ENCODE measurements at places on chromosomes 13 and 19.

GRCh38 chr19:15417699-15418098 is 1.1 kb downstream of the AKAP8L start:
- no peak for DNase-seq

DNA sequence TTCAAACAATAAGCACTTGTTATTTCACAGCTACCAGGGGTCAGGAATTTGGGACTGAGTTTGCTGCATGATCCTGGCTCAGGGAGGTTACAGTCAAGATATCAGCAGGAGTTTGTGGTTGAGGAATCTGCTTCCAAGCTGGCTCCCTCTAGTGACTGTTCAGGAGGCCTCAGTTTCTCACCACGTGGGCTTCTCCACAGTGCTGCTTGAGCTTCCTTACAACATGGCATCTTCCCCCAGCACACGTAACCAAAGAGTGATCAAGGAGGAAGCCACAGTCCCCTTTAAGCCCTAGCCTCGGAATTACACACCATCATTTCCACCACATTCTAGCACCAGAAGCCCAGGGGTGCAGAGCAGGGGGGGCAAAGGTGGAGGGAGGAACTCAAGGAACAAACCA is 28.8 kb downstream of the CELF5 start:
- no peak for DNase-seq

DNA sequence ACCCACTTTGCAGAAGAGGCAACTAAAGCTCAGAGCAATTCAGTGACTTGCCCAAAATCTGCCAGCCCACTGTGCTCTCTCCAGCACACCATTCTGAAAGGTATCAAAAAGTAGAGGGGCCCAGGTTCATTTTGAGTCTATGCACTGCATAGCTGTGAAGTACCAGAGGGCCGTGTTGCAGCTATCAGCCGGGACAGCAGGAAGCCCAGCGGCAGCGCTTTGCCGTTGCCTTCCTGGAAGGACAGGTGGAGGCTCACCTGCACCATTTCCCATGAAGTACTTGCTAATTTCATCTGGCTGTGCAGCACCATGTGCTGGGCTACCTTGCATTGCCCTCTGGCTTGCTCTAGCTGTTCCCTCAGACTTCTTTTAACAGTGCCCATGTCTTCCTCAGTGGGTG is 2.7 kb upstream of the SERPINE3 start:
- DNase-seq = no peak

DNA sequence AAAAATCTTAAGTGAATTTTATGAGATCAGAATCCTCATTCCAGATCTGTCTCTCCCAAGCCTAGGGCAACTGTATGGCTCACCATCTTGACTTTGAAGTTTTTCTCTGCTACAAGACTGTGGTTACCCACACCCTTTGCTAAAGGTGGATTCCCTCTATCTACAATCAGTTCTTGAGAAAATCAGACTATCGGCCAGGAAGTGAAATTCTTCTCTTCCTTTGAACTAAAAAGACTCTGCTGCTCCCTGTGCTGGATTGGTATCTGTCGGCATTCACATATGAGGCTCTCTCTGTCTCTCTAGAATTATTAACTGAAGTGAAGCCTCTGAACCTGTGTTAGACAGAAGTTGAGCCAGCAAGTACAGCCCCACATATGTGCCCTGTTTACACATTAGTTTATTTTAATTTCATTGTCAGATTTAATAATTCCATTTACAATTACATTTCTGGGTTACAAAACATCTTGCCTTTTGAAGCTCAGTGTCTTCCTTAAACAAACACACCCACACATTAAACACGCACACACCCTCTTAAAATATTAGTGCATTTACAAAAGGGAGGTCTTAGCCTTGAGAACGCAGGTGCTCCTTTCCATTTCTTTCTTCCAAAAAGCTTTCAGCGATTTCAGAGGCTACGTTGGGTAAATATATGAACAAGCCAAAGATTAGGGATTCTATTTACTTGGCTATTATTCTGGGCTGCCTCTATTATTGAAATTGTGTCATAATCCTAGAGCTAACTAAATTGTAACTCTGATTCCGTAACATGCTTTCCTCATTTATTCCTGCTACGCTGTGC is 145.7 kb downstream of the MIPEP start:
- DNase-seq = no peak

DNA sequence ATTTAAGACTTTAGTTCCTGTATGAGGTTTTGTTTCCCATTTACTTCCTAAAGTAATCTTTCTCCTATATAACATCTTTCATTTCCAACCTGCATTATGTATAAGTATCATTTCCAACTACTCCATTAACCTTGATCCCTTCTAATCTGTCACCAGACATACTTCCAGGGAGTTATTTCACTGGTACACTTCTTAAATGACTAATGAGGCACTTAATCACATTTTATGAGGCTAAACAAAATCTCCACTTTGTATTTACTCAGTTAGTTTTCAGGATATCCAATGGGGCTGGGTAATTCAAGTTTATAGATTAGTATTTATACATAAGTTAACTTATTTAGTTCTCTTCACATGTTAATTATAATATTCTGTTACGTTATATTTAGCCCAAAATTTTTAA is 634.7 kb downstream of the PCDH17 start:
- DNase-seq = no peak

- DNase-seq = no peak
Measured at GRCh38 chr19:28429356-28429755, 783.6 kb downstream of the UQCRFS1 start.

GRCh38 chr13:39676315-39676876 is 20.9 kb downstream of the COG6 start:
- DNase-seq = no peak

DNA sequence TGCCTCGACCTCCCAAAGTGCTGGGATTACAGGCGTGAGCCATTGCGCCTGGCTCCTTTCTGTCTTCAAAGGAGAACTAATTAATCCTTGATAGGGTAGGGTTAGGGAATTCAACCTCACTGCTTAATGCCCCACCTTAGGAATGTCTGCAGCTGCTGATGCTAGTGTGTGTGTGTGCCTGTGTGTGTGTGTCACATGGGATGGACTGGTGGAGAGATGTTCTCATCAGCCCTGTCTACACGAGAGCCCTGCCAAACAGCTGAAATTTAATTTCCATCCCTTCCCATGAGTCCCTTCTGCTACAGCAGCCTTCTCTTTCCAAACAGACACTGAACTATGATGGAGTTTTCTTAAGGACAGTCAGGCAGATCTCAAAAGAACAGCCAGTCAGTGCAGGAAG is 46.5 kb upstream of the CLDN10 start:
- DNase-seq = no peak

GRCh38 chr13:39577838-39578491 is 25.0 kb downstream of the LHFPL6 start:
- DNase-seq = no peak

GRCh38 chr13:38255600-38255999 is 94.1 kb upstream of the UFM1 start:
- no peak for DNase-seq

DNA sequence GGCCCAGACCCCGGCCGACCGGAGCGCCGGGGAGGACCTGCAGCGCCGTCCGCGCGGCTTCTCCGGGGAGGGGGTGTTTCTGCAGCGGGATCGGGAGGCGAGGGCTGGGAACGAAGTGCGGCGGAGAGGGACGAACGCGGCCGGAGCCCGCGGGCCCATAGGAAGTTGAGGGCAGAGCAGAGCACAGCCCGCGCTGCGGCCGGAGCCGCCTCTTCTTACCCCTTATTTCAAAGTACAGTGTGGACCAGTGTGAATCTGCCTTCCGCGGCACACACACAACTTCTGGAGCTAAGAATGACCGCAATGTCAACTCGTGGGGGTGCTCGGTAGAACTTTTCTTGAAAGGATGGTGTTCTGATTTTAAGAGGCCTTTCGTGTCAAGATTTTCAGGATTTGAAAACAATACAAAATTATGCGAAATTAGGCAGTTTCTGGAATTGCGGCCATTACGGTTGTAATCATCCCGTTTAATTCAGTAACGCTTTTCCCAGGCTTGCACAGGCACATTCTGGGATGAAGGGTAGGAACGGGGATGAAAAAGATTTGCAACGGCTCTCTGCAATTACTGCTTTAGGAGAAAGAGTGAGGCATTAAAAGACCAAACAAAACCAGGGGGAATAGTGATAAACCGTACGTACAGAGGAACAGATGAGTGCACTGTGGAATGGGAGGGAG is 821 bp downstream of the TDRD3 start:
- peak; percentile 20 for DNase-seq

- no peak for DNase-seq
Measured at GRCh38 chr13:27168906-27169657, 2.5 kb downstream of the USP12 start.
